ENCODE measurements at places on chromosomes 12 and 14. TPM values are rescaled to one million over a fixed set of nuclear protein-coding genes. Genes with fewer than 3 reads are reported as not detected.

DNA sequence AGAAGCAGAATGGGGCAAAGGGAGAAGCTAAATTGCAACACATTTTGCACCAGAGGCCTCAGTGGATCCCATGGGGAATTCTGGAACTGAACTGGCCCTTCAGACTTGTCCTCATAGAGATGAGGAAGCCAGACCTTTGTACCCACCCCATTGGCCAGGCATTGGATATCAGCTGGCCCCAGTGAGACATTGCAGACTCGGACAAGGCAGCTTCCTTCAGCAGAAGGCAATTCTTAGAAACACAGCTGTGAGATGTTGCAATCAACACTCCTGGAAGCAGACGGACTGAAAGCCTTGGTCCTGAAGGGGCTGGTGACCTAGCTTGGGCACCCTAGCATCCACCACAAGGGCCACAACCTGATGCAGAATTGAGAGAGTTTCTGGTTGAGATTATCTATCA, 218.1 kb downstream of the MSRB3 start:
- DNase-seq = no peak

DNA sequence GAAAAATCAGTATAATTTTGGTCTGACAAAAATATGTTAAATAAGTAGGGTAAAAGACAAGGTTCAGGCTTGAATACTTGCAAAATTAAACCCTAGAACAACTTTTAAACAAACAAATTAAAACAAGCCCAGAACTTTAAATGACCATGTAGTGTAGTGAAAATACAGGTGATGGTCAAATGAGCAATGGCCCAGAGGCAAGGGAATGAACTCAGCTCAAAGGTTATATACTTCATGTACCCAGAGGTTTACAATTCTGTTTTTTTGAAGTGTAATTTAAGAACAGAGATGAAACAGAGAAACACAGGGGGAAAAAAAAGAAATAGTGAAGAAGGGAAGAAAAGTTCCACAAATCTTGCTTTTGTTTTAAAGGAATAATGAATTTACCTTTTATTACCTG, 949.2 kb downstream of the TRHDE start:
- no peak for DNase-seq

GRCh38 chr14:103930051-103930604, 1.9 kb downstream of the TDRD9 start:
- no peak for DNase-seq

DNA sequence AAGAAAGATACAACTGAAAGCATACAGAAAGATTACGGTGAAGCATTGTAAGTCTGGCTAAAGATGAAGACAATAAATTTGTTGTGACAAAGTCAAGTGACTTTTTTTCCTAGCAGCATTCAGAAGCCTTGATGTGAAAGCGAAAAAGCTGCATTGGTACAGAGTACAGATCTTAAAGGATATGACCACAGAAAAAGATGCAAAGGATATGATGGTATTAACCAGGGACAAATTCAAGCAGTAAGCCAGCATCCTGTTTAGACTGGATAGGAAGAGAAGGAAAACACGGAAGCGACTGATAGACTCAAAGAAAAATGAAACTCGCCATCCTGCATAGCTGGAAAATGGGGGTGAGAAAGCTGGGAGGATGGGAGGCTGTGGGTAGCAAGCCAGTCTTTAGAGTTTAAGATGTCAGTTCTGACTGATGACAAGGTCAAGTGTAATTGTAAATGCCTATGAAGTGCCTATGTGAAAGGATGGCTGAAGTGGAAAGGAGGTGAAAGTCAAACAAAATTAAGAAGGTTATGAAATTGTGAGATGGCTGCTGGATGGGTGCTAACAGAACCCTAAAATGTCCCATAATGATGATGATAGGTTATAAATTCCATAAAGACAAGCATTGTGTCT, 92.4 kb downstream of the PHLDA1 start:
- DNase-seq = no peak

Gene TAC3
- total RNA-seq = not detected

Gene KRT79
- total RNA-seq = 1.0 TPM

Gene SLC4A8
- 2.4 TPM for total RNA-seq

DNA sequence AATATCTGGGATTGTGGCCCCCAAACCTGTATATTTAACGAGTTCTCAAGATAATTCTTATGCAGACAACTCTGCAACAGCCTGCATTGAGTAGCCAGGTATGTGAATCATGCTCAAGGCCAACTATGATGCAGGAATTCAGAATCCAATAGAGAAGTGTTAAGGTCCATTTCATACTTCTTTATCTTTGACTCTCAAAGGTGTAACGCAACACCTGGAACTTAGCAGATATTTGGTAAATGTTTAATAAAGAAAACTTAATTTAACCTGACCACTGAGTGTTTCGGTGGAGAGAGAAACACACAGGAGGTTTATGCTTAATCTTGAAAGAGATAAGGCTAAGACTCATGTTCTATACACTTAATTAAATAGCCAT, 156.5 kb upstream of the PLEKHG7 start:
- DNase-seq = no peak

GRCh38 chr12:121427556-121428050, 27.7 kb downstream of the RNF34 start:
- no peak for DNase-seq

Gene SERPINA12
- total RNA-seq = not detected

DNA sequence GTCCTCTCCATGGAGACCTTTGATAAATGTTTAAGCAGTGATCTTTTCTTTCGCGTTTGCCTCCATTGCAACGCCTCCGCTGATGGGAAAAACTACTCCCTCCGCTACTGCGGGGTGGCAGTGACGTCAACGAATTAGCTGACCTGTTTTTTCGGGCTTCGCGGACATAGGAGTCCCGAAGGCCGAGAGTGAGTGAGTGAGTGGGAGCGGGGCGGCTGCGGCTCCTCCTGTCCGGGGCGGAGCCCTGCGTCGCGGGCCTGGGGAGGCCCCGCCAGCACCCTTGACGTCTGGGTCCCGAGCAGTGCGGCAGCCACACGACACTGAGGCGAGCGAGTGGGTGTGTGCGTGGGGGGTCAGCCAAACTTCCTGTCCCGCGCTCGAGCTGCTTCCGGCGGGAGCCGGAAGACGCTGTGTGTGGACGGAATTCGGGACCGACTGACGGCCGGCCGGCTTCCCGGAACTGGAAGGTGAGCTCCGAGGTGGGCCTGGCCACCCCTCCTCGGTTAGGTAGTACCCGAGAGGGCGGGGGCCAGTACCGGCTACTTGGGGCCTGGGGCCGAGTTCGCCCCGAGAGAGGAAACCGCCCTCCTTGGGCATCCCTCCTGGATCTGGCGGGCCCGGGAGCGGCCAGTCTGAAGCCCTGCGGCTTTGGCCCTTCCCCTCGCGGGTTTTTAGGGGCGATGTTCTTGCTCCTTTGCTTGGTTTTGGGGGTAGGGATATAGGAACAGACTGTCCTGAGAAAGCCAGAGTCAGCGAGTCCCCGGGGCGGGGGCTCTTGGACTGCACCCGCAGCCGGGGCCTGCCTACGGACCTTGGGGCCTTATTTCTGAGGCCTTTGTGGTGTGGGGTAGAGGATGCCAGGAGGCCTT, at the start of gene ZNF410:
Gene ZNF410, plus strand, starts transcription at position 411 of the 869 bp plus-strand sequence. CDS start 5,317 bp downstream, outside the sequence.
- peak; percentile 99 for DNase-seq

GRCh38 chr14:105733081-105734065, 207.0 kb downstream of the TMEM121 start:
- no peak for DNase-seq

- peak; percentile 91 for DNase-seq
Observed at GRCh38 chr12:79844693-79845092, 90.2 kb downstream of the PPP1R12A start.

Gene AICDA
- not detected for total RNA-seq

DNA sequence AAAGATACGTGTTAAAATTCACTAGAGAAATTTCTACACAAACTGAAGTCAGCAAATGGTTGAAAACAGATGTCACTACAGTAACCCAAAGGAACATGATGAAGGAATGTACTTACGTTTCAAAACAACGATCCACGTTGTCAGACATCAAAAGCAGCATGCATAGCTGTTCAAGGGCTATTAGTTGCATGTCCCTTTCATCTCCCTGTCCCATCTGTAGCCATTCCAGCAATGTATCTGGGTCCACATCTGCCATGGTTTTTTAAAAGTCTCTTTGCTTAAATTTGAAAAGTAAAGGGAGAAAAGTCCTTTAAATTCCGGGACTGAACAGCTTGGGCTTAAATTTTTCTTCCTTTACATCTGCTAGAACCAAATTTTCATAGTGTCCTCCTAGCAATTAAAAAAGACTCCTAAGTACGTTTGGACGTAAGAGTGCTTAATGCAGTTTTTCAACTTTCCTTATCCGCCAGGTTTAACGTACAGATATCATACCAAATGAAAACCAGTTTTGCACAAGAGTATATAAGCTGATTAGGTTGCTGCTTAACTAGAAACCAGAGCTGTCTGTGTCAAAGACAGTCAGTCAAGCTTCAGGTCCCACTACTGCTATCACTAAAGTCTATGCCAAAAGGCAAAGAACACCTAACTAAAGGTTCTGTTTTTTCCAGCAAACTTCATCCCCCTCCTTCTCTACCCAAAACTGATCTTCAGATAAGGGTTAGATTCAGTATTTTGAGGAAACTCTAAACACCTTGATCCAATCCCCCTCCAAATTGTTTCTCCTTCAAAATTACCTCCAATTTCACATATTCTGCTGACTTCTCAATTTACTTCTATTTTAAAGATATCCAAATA, 1.7 kb downstream of the HECTD1 start:
- DNase-seq = peak; percentile 33

Measured in HT1080 (cell line).